ENCODE measurements at places on chromosomes 3 and 15. TPM values are rescaled to one million over a fixed set of nuclear protein-coding genes. Genes with fewer than 3 reads are reported as not detected.

- no peak for DNase-seq
Observed at GRCh38 chr3:192564611-192565010, 162.7 kb downstream of the FGF12 start.

VILL gene
- total RNA-seq = 5.7 TPM

- DNase-seq = no peak
Observed at GRCh38 chr3:48899273-48899672, 591 bp upstream of the SLC25A20 start.

DNA sequence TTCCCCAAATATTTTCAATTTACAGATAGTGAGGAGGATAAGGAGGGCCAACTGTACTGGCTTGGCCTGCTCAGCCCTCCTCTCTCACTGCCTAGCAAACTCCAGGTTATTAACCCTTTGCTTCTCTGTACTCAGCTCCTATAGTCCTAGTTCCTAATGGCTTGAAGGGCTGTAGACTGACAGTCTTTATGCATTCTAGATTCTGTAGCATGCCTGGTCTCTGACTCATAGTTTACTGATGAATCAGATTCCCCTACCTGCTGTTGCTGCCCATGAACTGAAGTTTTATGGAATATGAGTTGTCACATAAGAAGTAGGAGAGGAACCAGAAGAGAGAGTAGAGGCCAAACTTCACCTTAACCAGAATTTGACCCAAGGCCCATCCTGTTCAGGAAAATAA, 27.1 kb upstream of the MAP3K13 start:
- peak; percentile 91 for DNase-seq

- no peak for DNase-seq
Observed at GRCh38 chr3:127431066-127431465, 143.2 kb upstream of the PRR20G start.

DNA sequence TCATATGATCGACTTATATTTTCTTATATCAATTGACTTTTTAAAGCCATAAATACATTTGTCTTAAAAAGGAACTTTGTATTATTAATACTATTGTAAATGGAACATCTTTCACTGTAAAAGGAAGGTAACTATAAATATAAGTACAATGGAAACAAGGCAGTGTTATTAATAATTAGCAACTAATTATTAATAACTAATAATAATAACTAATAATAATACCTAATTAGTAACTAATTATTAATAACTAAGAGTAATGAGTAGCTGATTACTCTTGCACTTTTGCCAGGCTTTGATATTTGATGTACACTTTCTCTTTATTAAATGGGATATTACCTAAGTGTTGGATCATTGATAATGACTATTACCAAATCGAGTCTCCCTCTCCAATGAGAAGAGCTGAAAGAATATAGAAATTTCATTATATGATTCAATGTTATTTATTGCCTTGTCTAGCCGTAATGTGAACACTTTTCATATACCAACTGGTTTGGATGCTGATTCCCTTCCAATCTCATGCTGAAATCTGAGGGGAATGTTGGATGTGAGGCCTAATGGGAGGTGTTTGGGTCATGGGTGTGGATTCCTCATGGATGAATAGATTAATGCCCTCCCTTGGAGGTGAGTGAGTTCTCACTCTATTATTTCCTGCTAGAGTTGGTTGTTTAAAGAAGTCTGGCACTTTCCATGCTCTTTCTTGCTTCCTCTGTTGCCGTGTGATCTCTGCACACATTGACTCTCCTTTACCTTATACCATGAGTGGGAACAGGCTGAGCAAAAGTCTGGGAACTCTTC, 202.1 kb upstream of the ZBTB20 start:
- no peak for DNase-seq
